ENCODE measurements at places on chromosomes 11 and 22.

DNA sequence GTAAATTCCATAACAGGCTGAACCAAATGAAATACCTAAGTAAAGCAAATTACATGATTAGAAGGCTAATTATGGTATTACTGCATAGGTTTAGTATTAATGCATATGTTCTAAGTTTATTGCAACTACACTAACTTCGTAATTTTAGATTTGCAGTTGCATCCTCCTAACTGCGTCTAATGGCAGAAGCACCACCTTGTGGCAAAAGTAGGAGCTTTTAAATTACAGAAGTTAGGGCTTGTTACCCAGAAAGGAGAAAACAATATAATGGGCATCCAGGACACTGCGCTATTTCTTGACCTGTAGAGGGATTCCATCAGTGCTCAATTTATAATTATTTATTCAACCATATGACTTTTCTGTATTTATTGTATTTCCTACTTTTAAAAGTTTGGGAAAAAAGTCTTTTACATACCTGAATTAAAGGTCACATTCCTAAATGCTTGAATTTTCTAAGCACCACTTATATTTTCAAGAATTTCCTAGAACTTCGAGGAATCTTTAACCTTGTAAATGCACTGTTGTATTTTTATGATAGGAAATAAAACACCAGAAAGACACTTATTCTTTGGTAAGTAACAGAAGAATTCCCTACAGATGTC is 16.3 kb upstream of the GPR83 start:
- no peak for DNase-seq

DNA sequence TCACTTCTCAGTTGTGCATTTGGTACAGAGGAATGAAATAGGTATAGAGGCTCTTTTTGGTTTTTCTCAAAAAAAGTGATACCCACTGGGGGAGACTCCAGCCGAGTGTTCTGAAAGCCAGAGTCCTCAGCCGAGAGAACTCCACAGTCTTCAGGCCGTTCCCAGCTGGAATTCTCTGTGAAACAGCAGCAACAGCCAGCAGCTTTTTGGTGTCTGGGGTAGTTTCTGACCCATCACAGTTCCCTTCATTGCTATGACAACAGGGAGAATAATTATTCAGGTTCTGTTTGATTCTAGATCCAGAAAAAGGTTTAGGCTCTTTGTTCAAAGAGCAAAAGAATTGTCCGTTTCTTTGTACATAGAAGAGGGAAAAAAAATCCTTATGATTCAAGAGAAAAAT is 84.6 kb downstream of the C22orf31 start:
- DNase-seq, result no peak

DNA sequence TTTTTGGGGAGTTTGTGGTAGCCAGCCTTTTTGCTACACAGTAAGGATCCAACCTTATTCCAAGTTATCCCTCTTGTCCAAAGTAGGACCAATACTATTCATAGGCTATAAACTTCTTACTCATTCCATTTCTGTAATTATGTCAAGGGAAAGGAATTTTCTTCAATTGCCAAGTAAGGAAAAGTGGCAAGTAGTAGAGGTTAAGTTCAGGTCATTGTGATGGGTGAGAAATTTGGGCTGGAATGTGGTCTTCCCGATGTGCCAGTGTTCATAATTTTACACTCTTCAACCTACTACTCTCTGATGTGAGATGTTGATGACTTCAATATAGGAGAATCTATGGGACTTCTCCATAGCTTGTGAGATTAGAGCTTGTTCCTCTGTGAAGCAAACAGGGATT is 648.8 kb downstream of the METTL15 start:
- DNase-seq, result no peak

DNA sequence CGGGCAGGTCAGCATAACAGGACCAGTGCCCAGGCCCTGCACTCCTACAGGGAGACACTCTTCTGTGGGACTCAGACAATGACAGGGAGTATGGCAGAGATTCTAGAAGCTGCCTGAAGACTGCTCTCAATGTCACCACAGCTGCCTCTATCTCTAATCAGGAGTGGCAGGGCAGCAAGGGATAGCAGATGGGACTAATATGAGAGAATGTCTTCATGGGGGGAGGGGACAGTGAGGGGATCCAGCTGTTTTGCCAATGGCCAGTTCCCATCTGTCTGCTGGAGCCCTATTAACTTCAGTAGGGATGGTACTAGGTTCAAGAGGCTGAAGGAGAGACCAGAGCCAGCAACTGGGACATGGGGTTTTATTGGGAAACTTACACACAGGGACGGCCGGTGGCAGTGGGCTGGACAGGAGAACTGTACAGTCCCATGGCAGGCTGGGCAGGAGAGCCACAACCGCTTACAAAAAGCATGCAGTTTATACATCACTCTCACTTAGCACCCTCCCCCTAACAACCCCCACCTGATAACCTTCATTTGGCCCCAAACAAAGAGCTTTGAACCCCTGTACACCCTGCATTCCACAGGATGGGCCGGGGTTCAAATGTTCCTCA is 2.5 kb upstream of the CD82 start:
- DNase-seq, result no peak

DNA sequence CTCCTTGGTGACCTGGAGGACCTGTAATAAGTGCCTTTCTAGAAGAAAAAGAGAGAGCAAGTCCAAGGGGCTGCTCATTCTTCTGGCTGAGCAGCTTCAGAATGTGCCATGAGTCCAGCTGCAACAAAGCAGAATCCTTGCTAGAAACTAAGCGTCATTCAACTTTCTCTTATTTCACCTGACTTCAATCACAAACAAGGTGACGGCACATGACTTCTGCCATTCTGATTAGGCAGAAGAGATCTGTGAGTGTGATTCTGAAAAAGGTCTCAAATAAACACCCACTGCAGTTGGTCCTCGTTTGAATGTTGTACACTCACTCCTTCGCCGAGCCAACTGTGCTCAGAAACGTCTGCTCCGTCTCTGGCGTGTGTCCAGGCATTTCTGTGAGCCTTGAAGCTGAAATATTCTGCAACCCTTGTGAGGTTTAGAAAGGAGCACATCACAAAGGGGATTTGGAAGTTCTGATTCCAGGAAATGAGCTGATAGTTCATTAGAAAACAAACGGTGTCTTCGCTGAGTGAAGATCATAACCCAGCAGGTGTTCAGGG is 623.8 kb upstream of the KIRREL3 start:
- DNase-seq, result no peak

GRCh38 chr11:48006301-48006992 is 26.1 kb downstream of the PTPRJ start:
- DNase-seq, result no peak

DNA sequence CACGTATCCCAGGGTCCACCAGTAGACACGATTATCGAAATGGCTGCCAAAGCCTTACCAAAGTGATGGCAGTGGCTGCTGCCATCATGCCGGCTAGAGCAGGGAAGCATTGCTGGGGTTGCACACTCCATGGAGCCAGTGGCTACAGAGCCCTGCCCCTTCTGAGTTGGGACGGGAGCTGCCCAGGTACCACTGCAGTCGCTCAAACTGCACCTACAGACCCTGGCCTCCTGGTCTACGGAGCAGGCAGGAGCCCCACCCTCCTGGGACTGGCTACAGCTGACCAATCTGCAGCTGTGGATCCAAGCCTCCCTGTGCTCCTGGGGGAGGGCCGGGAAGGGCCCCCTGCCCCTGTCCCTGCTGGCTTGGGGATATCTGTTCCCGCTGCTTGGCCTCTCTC is 111.4 kb downstream of the ATG16L2 start:
- no peak for DNase-seq

DNA sequence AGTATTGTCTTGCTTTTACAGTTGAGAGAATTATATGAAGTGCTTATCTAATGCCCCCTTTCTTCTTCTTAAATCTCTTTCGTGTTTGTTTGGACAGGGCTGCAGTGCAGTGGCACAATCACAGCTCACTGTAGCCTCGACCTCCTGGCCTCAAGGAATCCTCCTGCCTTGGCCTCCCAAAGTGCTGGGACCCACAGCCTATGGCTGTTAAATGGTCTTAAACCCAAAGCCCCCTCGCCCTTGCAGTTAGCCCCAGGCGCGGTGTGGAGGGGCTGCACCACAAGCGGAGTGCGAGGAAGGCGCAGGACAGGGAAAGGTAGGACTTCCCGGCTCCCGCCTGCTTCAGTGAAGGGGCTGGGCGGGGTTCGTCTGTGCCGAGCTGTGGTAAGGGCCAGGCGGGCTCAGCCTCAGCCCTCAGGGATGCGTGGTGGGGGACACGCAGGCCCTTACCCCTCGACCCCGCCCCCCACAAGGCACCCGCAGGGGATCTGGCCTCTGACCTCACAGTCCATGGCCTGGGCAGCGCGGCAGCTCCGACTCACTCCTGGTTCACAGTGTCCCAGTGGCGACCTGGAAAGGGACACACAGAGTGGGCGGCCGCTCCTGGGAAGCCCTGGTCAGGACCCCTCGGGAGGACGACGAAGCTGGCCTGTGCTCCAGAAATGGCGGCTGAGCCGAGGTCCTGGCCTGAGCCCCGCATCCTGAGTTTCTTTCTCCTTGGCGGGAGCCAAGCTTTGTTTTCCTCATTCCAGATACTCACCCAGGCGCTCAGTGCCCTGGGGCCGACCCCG is 24.5 kb downstream of the BID start:
- DNase-seq, result no peak
